ENCODE measurements at places on chromosomes 5 and 9.

DNA sequence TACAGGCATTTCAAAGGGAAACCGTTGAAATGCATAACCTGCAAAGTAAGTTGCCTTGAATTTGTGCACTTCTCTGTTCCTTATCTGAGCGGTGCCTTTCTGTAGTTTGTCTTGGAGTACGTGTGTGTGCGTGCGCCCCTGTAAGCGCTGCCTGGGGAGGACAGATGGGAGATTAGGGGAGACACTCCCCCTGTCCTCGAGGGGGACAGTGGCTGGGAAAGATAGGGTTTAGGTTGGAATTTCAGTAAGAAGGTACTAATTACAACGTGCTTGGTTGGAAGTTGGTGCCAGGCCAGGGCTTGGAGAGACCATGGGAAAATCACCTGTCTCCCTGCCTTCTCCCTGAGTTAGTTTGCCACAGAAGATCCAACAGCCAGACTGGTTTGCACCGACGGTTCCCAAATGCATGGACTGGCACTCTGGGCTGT is 73.2 kb downstream of the PIK3R1 start:
- peak; percentile 49 for DNase-seq

- DNase-seq, result no peak
These were observed 149.3 kb upstream of the MTAP start for GRCh38 chr9:21653091-21653490.

DNA sequence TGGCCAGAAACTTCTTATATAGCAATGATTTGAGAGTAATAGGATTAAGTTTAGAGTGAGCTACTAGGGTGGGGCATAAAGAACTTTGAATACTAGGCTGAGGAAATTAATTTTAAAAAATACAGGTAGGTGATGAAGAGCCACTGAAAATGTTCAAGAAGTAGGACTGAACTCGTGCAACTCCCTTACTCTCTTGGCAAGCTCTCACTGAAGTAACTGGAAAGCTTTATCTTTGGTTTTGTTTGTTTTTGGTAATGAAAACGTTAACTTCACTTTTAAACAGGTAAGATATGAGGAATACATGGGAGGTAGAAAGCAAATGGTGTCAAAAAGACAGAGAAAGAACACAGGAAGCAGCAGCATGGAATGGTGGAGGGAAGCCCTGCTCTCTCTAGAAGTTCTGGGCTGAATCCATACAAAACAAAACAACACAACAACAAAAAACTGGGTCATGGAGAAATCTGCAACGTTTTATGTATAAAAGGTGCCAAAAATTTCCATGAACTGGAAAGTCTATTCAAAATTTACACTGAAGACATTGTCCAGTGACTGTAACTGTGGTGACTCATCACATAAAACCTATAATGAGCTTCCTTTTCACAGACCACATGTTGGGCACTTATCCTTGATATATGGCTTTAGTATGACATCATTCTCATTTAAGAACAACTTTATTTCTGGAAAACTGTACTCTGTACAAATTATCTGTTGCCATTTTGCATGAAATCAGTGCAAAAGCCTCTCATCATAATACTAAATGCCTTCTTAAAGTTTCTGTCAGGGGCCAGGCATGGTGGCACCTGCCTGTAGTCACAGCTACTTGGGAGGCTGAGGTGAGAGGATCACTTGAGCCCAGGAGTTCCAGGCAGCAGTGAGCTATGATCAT is 91.2 kb upstream of the CHD1 start:
- no peak for DNase-seq

GRCh38 chr5:134794082-134794481 is 35.5 kb downstream of the DDX46 start:
- no peak for DNase-seq

DNA sequence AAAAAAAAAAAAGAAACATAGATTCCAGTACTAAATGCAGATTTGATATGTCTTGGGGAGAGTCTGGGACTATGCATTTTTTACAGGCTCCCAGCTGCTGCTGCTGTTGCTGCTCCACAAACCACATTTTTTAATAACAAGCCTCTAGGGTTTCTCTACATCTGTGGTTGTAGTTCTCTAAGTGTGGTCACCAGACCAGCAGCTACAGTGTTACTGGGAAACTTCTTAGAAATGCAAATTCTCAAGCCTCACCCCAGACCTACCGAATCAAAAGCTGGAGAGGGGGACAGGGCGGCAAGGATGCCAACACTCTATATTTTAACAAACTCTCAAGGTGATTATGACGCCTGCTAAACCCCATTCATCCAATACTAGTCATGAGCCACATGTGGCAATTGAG is 293.4 kb upstream of the PTGER4 start:
- DNase-seq, result no peak

DNA sequence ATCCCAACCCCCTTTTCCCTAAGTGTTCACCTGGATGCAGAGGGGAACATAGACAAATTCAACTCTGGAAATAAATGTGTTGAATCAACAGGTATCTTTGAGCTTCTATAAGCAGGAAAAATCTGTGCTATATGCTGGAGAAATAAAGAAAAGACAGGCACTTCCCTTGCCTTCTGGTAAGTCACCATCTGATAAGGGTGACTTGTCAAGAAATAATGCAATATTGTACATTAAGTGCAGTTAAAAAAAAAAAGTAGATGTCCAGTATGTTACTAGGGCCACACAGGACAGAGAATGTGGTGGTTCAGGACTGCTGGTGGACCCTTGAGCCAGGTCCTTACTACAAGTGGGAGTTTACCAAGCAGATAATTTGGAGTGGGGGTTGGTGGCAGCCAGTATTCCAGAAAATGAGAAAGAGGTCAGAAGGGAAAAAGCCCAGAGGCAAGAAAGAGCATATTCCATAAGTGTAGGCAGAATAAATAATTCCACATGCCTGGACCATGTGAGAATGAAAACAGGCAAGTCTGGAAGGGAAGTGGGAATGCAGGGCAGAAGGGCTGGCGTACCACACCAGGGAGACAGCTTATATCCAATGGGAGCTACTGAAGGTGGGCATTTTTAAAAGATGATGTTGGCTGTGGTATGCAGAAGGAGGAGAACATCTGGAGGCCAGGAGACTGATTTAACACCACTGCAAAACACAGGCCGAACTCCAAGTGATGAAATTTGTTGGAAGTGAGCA is 209.9 kb downstream of the SEMA5A start:
- DNase-seq, result no peak

GRCh38 chr5:30981576-30981975 is 211.9 kb upstream of the CDH6 start:
- no peak for DNase-seq

GRCh38 chr5:180373454-180373853 is 20.3 kb upstream of the GFPT2 start:
- DNase-seq, result no peak

GRCh38 chr5:175772747-175773533 is 98.4 kb upstream of the CPLX2 start:
- no peak for DNase-seq

DNA sequence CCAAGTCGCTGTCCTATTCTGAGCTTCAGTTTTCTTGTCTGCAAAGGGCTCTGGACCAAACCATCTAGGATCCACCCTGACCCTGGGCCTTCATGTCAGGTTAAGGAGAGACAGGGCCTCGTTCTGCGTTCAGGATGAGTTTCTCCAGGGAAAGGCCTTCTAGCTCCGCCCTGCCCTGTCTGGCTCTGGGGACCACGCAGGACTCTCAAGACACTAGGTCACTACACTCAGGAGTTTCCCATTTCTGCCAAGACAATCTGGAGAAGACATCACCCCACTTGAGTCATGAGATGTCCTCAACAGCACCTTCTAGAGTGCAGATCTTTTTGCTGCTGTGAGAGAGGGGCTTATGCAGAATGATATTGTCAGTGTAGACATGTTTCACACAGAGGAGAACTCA is 53.2 kb upstream of the KCNMB1 start:
- no peak for DNase-seq

DNA sequence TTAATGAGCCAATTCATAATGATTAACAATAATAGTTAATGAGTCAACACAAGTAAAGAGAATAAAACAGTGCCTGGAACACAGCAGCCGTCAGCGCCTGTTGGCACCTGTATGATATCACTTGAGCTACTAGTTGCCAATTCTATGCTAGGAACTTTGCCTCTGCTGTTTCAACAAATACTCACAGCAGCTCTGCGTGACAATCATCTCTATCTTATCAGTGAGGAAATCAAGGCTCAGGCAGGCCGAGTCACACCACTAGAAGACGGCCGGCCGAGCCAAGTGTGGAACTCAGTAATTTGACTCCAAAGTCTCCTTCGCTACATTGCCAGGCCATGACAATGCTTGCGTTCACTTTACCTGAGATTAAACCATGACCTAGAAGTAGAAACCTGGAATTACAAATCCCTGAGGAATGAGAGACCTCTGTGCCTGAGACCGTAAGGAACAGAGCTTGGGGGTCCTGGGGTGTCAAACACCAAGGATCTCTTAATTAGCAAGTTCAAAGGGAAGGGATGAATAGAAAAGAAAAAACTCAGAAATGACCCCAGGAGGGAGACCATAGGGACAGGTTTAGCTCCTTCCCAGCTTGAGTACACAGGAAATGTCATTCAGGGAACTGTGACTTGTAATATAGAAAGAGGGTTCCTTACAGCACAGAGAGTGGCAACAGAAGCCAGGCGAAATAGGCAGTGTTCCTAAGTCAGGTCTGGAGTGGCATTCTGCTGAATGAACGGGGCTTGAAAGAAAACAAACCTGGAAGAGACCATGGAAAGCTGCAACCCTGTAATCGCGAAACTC is 109.1 kb downstream of the SUSD1 start:
- DNase-seq, result no peak

GRCh38 chr9:116156621-116157314 is 3.2 kb downstream of the PAPPA start:
- peak; percentile 73 for DNase-seq

DNA sequence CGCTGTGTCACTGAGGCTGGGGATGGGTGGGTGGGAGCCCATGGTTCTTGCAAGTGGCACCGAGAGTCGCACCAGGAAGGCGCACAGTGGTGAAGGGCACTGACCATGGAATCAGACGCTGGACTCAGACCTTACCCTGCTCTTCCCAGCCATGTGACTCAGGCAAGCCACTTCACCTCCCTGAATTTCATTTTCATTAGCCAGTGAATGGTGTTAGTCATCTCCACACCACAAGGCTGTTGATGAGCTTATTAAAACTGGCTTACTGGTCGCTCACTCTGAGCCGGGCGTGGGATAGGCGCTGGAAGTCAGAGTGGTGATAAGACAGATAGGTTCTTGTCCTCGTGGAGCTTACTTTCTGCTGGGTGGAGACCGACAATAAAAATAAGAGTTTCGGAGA is 25.1 kb downstream of the FGF18 start:
- no peak for DNase-seq

- DNase-seq, result no peak
These were observed 1354.4 kb upstream of the C9orf72 start for GRCh38 chr9:28927691-28928090.

DNA sequence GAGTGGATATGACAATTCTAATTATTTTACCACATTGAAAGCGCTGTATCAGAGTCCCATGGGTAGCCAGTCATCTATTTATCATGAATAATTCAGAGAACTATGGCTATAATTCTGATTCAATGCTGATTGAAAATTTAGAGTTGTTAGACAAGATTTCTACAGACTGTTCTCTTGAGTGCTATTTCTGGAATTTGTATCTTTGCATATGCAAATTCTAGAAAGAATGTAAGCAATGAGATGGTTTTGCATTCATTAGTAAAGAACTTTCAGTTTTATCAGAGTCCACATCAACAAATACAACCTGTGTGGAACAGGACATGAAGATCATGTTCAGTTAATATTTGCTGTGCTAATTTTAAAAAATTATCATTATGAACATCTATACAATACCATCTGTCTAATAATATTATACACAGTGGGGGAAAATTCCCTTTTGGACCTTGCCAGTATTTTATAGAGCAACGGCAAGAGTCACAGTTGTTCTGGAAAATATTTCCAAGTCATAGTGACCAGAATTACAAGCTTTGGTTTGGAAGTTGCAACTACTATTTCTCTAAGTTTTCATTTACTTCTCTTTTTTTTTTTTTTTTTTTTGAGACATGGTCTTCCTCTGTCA is 372.7 kb upstream of the PTGER4 start:
- DNase-seq, result no peak

GRCh38 chr5:149063017-149063687 is at the start of gene SH3TC2:
SH3TC2 (minus strand) TSS chr5:149063062; CDS start chr5:149063022, 40 bp downstream.
- DNase-seq, result peak; percentile 68

GRCh38 chr5:137659209-137659608 is 76.7 kb downstream of the KLHL3 start:
- DNase-seq, result no peak

- DNase-seq, result no peak
These were observed 13.1 kb downstream of the PSMD5 start for GRCh38 chr9:120829650-120830049.

- DNase-seq, result no peak
These were observed 490.8 kb downstream of the TLE4 start for GRCh38 chr9:80062567-80062966.

- no peak for DNase-seq
These were observed 460.2 kb downstream of the NR2F1-AS1 start for GRCh38 chr5:93120771-93121170.

DNA sequence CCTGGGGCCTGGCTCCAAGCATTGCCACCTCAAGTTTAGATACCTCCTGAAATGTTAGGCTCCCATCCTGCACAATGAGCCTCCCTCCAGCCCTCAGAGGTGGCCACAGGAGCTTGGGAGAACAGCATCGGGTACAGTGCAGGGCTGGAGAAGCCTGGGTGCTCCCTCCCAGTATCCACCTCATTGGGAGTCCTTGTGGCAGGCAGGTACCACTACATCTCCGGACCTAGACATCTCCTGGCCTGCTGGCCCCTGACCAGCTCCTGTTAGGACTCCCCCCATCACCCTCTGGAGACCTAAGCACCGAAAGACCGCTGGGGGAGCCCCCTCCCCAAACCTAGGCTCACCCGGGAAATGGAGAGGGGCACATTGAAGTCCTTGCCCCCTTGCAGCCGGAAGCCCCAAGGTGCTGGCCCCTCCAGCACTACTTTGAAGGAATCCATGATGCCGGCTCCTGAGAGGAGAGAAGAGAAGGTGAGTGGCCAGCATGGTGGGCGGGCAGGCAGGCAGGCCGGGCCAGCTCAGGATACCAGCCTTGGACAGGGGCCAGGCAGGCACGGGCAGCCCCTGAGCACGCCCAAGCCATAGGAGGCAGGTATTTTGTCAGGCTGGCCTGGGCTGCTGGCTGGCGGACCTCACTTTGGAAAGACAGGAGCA is 1.2 kb downstream of the PDLIM7 start:
- DNase-seq, result no peak

DNA sequence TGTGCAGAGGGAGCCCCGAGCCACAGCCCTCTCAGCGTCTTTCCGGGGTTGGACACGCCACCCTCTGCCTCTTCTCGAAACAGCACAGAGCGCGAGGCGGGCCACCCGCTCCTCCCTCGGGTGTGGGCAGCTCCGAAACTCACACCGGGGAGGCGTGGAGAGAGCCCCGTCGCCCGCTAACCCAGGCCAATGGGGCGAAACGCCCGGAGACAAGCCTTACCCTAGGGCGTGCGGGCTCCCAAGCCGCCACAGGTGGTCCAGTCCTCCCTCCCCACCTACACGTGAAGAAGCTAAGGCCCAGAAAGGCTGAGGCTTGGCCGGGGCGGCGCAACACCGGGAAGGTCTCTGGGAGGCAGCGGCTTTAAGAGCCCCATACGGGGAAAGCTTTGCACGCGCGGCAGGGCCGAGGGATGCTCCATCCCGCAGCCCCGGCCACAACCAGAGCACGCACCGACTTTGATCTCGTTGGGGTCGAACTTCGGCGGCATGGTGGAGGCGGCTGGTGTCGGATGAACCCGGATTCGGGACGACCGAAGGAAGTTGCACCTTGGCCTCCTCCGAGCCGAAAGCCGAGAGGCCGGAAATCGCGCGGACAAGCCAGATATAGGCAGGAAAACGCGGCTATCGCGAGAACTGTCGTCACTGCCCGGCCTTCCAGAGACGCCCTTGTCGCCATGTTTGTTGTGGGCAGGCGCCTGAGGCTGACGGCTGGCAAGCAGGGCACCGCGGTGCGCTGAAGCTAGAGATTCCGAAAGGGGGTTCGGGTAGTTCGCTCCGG is at the start of the genes LRSAM1 and RPL12:
Gene LRSAM1 (plus strand): TSS at position 681 of the 778 bp plus-strand sequence. CDS start 3,018 bp downstream, outside the sequence.
Gene RPL12 (minus strand): TSS at position 577 of the 778 bp plus-strand sequence. CDS start 89 bp downstream, at position 488.
- peak; percentile 96 for DNase-seq
